Neural crest cell (in vitro differentiated cells): ENCODE measurements at places on chromosomes 4 and X.

GRCh38 chr4:105191621-105192210 lies 45.0 kb downstream of the TET2 start:
- no peak for DNase-seq

- DNase-seq = no peak
Observed at GRCh38 chr4:38560768-38561558, 103.0 kb upstream of the KLF3 start.

GRCh38 chr4:54032558-54033135 lies 31.8 kb downstream of the CHIC2 start:
- no peak for DNase-seq

DNA sequence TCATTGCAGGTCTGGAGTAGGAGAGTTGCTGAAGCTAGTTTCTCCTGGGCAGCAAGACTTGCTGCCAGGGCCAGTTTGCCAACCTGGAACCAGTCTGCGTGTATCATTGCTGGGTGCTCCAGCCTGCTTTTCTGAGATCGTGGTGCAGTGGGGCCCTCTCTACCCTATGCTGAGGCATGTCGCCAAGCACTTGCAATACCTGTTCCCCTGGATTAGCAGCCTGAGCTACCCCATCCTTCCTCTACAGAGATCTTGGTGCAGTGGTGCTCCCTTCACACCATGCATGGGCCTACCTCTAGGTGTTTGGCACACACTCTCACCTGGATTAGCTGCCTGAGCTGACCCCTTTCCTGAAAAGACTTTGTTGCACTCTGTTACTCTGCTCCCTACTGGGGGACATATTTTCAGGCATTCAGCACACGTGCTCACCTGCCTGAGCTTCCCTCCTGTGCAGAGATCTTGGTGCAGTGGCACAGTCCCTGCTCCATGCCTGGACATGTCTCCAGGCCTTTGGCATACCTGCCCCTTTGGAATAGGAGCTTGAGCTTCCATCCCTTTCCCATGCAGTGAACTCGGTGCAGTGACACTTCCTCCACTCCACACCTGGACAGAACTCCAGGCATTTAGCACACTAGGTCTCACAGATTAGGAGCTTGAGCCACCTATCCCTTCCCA lies 133.7 kb upstream of the CXCL13 start:
- no peak for DNase-seq

DNA sequence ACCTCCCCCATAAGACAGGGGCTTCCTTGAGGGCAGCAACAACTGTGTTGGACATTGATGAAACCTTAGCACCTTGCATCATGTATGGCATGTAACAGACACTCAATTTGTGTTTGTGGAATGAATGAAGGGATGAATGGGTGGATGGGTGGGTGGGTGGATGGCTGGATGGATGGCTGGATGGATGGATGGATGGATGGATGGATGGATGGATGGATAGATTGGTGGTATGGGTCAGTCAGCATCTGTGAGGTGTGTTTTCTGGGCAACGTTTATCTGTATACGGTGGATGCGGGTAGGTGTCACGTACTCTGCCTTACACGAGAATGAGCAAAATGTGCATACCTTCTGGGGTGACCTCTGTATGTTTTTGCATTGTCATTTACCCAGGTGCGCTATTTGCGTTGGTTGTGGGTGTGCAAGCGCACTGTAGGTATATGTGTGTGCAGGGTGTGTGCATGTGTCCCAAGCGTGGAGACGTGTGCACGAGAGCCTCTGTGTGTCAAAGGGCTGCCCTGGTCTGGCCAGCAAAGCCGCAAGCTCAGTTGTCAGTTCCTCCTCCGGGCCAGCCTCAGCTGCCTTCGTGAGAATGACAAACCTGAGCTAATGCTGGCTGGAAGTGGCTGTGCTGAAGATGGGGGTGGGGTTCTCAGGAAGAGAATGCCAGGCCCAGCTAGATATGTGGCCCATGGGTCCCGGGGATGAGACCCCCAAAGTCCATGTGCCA lies 26.5 kb downstream of the ELF4 start:
- DNase-seq = no peak

- peak; percentile 16 for DNase-seq
Observed at GRCh38 chr4:35151816-35152572, 1092.3 kb downstream of the ARAP2 start.

DNA sequence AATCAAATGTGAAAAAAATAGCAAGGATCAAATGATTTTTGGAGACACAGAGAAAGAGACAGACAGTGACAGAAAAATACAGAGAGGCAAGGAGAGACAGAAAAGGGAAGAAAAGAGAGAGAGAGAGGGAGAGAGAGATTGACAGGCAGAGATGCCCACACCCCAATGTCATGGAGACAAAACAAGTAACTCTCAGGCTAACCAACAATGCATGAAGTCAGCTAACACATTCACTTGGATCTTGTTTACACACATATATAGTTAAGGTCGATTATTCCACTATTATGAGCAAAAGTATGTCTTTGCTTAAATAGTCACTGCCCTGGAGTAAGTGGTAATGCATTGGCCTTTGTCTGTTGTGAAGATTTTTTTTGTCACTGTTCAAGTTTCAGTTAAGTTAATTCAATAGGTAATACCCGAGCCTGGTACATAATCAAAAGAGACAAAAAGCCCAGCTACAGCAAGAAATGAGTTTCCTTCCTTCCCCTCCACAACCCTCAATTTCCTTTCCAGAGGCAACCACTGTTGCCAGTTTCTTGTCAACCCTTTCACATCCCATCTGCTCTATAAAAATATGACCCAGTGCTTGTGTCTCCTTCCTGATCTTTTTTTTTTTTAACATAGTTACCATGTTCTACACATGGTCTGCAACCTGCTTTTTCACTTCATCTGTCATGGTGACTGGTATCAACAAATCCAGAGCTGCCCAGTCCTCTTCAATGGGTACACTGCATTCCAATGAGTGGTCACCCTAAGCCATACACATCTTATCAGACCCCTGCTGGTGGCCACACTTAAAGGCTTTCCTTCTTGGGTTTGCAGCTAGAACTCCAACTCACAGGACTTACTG lies 52.1 kb downstream of the PROM1 start:
- no peak for DNase-seq

DNA sequence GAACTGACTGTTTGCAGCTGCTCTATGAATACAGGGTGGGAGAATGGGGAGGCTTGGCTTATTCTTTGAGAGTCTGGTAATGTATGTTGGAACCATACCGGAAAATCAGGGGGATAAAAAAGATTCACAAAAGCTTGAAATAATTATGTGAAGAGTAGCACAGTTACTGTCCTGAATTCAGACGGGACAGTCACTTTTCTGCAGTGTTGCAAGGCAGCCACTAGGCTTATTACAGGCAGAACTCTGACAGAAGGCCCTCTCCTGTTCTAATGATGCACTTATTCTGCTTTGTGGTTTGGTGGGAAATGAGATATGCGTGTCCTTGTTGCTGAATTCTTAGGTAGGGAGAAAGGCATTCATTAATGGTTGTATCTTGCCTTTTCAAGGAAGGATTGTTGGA lies 37.2 kb downstream of the GUCY1B1 start:
- no peak for DNase-seq

DNA sequence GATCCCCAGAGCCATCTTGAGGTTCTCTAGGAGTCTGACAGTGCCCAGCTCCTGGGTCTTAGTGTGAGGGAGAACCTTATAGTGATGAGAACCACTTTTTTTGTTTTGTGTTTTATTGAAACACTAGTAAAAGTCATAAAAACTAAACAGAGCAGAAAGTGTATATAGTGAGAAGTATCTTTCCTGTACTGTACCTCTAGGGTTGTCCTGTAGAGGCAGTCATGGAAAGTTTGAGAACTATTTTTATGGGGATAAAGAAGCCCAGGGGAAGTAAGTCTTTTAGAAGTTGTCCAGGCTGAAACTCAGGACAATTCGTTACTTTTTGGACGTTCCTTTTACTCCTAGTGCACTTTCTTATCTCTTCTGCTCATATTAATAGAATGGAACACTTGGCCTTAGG lies 40.9 kb downstream of the ADH5 start:
- no peak for DNase-seq

- DNase-seq = no peak
Observed at GRCh38 chrX:24925430-24925829, 90.3 kb downstream of the ARX start.

DNA sequence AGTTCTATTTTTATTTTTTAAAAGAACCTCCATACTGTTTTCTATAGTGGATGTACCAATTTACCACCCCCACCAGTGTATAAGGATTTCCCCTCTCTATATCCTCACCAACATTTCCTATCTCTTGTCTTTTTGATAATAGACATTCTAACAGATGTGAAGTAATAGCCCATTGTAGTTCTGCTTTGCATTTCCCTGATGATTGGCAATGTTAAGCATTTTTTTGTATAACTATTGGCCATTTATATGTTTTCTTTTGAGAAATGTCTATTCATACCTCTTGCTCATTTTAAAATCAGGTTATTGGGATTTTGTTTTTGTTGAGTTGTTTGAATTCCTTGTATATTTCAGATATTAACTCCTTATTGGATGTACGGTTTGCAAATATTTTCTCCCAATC lies 251.1 kb upstream of the HTR2C start:
- DNase-seq = no peak

DNA sequence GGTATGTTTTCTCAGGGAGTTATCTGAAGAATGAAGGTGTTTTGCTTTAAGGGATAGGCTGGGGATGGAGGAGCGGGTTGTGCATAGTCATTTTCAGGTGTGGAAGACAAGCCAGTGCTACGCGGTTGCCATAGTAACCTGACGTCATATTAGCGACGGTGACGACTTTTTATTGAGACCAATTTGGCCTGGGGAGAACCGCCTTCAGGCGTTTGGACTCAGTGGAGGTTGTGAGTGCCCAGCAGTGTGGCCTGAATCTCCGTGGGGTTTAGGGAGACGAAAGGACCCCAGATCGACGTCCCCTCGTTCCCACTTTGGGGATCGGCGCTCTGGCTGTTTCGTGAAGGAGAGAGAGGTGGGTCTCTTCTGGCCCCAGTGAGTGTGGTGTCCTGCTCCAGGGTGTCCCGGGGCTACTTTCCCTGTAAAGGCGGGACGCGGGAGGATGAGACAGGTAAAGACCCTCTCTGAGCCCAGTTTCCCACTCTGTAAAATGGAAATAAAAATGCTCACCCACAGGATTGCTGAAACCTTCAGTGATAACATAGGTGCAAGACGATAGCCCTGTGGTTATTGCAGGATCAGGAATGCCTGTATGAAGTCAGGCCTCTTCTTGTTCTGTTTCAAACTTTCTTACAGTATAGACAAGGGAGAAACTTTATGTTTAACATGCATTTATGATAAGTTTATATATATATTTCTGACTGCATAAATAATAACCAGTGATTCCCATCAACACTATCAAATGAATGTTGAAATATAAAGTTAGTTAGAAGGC lies 48.6 kb downstream of the GPRASP3 start:
- DNase-seq = peak; percentile 56

- no peak for DNase-seq
Observed at GRCh38 chr4:139038874-139039443, 23.4 kb downstream of the NOCT start.

GRCh38 chrX:18026166-18026565 lies 165.1 kb upstream of the RAI2 start:
- DNase-seq = no peak

- DNase-seq = no peak
Observed at GRCh38 chr4:153439831-153440230, 26.3 kb upstream of the TMEM131L start.

- no peak for DNase-seq
Observed at GRCh38 chrX:69221239-69222102, 56.2 kb upstream of the PJA1 start.

DNA sequence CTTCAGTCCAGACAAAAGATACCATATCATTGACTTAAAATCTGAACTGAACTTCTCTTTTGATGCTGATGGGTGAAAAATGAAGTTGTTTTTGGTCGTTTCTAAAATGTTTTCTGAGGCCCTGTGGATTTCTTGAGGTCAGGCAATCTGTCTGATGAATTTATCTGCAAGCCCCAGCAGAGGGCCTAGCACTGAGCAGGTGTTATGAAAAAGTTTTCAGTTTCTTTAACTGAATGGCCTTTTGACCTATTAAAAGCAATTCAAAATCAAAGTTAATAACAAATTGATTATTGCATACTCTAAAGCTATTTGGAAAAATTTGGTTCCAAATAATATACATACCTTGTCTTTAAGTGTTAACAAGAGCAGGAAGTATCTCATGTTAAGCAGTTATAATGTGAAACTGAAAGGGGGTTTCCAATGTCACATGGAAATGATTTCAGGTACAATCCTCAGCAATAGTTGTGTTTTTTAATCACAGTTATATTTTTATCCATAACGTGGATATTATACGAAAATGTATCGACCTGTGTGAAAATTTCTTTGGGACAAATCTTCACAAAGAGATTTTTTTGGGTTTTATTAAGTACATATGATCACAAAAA lies 285.0 kb downstream of the SPANXN1 start:
- DNase-seq = no peak
